ENCODE measurements at places on chromosomes 7 and 10.

DNA sequence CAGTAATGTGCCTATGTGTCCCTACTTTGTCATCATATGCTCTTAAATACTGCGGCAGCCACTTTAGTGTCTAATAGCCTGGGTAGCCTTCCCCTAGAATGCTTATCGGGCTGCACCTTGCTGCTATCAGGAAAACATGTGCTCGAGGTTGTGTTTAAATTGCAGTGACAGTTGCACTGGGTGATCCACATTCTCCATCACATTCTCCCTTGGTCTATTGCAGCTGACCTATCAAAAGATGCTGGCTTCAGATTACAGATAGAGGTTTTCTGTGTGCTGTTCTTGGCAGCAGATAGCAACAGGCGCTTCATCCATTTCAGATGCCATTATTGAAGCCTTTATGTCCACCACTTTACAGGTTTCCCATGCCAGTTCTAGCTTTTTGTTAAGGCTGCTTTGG lies 130.1 kb upstream of the MDFIC start:
- no peak for DNase-seq

DNA sequence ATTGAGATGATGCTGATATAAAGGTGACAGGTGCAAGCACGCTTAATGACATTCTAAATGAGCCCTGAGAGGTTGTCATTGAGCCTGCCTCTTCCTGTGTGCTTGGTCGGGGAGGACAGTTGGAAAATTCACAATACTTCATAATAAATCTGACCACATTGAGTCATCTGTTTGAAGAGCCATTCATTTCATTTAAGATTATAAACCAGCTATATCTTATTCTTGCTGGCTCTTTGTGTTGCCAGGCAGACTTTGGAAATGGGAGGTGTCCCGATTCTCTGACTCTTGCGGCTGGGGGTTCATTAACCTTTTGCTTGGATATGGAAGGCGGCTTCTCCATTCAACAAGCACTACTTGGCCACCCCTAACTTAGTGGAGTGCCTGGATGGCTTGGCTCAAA lies 198.2 kb downstream of the FANK1 start:
- DNase-seq, result peak; percentile 11

DNA sequence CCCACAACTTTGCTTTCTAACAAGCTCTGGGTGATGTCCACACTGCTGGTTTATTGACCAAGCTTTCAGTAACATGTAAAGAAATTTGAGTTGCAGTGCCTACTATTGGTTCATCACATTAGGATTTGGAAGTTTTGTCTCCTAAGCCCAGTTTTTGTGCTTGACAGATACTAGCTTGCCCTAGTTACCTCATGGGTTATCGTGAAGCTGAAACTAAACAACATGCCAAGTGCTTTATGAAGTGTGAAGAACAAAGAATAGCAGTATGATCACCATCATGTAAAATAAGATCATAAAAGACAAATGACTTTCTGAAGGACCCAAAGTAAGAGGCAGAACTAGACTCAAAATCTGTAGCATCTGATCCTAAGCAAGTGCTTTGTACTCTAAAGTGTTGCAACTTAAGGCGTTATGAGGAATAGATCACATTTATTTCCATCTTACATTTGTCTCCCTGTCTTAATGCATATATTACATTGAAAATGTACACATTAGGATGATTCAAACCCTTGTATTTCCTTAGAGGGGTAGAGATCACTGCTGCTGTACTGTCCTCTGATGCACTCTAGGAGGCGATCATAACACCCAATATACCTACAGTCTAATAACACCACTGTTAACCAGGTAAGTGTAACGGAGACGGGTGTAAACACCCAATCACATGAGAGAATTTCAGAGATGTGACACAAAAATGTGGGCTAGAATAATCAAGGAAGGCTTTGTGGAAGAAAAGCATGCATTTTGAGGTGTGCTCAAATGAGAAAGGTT lies 71.3 kb downstream of the NRCAM start:
- no peak for DNase-seq

- no peak for DNase-seq
Measured at GRCh38 chr7:144565586-144565985, 162.1 kb upstream of the NOBOX start.

- DNase-seq, result peak; percentile 53
Measured at GRCh38 chr7:17185690-17186070, 112.8 kb upstream of the AHR start.

DNA sequence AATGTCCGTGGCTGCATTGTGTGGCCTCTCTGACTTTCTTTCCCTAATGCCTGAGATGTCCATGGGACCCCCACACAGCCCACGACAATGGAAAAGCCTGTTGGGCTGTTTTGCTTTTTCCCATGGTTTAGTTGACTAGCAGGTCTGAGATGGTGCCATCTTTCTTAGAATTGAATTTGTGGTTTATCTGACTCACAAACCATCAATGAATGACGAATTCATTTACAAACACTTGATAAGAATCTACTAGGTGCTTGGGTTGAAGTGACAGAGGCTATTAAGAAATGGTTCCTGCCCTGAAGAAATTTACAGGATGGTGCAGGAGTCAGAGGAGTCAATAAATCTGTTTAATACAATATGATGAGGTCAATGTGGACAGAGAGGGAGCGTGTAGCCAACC lies 75.4 kb downstream of the OTUD1 start:
- DNase-seq, result no peak

GRCh38 chr10:132707121-132707775 lies 78.7 kb downstream of the NKX6-2 start:
- no peak for DNase-seq

GRCh38 chr10:3636356-3637181 lies 148.4 kb downstream of the KLF6 start:
- DNase-seq, result no peak

DNA sequence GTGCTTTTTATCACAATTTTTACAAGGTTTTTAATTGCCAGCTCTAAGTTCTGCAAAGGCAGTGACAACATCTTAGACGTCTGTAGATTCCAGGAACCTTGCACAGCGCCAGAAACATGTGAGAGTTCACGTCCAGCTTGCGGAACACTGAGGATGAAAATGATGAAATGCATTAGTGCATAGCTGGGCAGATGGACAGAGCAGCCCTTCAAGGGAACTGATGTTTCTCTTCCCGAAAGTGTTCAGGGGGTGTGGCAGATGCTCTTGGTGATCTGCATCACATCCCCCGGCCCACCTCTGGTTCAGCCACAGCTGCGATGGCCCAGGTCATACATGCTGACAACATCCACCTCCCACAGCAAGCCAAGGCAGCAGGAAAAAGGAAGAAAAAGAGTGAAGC lies 40.9 kb downstream of the ITIH5 start:
- no peak for DNase-seq

DNA sequence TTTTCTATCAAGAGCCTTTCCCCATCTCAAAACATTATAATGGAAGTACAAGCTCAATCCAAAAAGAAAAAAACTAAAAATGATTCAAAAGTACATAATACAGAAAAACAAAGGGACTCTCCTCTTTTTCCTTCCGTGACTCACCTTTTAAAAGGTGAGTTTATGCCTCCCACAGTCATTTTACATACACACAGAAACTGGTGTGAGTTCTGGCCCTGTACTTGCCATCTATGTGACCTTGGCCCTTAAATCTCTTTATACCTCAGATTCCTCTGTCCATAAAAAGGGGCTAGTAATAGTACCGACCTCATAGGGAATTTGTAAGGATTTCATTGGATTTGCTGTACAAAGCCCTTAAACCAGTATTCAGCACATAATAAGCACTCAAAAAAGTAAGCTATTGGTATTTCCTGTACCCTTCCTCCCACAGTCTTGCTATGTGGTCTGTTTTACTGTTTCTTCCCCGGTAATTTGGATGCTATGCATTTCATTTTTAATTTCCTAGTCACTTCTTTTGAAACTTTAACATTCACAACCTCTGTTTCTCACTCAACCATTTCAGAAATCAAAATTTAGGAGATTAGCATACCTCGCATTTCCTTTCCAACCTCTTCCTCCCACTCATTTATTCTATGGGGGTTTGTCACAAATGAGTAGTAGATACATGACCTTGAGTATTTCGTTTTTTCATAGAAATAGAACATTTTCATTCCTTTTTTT lies 39.0 kb downstream of the STK17A start:
- no peak for DNase-seq

GRCh38 chr7:106108991-106109390 lies 3.1 kb downstream of the SYPL1 start:
- DNase-seq, result no peak

DNA sequence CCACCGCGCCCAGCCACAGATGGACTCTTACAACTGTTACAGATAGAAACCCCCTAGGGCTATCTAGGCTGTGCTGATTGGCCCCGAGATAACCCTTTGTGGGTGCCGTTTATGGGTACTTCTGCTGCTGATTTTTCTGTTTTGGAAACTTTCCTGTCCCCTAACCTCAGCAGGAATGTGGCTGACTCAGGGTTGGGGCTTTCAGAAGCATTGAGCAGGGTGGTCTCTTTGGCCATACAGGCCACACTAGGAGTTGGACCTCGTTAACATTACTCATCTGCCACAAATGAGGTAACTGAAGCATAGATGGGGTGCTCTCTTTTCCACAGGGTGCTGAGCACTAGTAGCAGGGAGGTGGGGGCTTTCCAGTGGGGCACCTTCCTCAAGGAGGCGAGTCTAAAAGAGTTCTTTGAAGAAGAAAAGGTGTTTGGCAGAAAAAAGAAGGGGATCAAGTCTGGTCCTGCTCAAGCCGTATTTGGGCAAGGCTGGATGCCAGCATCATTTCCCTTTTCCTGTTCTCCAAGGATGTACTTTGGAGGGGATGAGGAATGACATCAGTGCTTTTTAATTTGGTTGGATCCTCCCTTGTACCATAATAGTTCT lies 6.4 kb downstream of the ZSCAN25 start:
- DNase-seq, result no peak
